IMR-90 (cell line): ENCODE measurements at places on chromosomes 2 and 18. TPM values are rescaled to one million over a fixed set of nuclear protein-coding genes. Genes with fewer than 3 reads are reported as not detected.

Gene LIMS3
- 4.4 and 12.7 TPM in 2 replicates for total RNA-seq

DNA sequence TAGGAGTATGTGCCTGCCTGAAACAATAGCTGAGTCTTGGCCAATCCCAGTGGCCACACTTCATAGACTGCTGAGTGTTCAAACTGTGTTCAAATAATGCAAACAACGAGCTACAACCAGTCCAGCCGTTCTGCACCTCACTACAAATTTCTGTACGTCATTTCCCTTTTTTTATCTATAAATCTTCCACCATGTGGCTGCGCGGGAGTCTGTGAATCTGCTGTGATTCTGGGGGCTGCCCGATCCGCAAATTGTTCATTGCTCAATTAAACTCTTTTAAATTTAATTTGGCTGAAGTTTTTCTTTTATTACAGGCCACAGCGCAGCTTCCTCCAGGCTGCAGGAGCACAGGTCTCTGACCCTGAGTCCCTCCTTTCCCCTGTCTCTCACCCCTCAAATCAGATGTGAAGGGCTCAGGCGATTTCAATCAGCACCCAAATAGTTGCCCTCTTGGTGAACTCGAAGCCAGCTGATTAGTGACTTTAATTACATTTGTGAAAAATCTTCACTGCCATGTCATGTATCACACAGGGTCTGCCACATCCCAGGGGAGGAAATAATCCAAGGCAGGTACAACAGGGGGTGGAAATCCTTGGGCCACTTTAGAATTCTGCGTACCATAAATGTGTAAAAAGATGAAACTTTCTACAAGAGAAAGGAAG, 145.6 kb downstream of the NDUFA10 start:
- no peaks in the 10 kb centered on the region for H3K4me1 ChIP-seq
- H3K27me3 ChIP-seq = no peaks in the 10 kb centered on the region
- no peak overlapping the region for H3K27ac ChIP-seq
- DNase-seq = no peak

Gene SIX3
- not detected in 2 replicates for total RNA-seq

- no peak overlapping the region for H3K27ac ChIP-seq
- H3K4me3 ChIP-seq = no peak overlapping the region
- H3K4me1 ChIP-seq = peaks cover 7% of the 10 kb centered on the region
Observed at GRCh38 chr2:55555977-55556376, 36.5 kb downstream of the CFAP36 start.

DNA sequence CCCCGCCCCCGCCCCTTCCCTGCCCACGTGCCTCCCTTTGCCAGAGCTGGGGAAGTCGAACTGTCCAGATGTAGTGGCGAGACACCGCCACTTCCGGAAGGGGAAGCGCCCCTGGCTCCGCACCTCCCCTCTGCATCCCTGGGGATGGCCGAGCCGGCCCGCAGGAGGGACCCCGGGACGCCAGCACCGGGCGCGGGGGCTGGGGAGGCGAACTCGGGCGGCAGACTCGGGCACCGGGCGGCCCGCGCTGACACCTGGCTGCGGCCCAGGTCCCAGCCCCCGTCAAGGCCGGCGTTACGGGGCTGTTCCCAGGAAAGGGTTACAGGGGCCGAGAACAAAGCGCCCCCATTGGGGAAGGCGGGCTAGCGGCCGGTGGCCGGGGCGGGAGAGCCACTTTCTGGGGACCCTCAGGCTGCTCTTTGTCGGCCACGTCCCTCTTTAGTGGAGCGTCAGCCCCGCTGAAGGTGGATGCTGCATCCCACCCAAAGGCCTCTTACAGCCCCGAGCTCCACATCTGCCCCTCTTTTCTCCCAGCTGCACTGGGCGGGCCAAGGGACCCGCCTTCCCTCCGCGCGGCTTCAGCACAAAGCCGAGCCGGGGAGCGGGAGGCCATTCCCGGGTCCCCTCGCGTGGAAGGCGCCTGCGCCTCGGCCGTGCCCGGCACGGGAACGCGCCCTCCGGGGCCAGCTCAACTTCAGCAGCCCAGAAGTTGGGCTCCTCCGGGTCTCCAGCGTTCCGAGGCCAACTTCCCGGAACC, 1.3 kb downstream of the SDC1 start:
- no peaks in the 10 kb centered on the region for H3K27me3 ChIP-seq
- H3K4me1 ChIP-seq = peaks cover 22% of the 10 kb centered on the region
- H3K27ac ChIP-seq = peak overlapping the region; percentile 40
- DNase-seq = peak; percentile 42
